Breast epithelium (tissue), 4 donors: ENCODE measurements at places on chromosomes 5 and 9. TPM values are rescaled to one million over a fixed set of nuclear protein-coding genes. Genes with fewer than 3 reads are reported as not detected.

- DNase-seq: no peak
These were observed 346.0 kb downstream of the KDM4C start for GRCh38 chr9:7103771-7104170.

DNA sequence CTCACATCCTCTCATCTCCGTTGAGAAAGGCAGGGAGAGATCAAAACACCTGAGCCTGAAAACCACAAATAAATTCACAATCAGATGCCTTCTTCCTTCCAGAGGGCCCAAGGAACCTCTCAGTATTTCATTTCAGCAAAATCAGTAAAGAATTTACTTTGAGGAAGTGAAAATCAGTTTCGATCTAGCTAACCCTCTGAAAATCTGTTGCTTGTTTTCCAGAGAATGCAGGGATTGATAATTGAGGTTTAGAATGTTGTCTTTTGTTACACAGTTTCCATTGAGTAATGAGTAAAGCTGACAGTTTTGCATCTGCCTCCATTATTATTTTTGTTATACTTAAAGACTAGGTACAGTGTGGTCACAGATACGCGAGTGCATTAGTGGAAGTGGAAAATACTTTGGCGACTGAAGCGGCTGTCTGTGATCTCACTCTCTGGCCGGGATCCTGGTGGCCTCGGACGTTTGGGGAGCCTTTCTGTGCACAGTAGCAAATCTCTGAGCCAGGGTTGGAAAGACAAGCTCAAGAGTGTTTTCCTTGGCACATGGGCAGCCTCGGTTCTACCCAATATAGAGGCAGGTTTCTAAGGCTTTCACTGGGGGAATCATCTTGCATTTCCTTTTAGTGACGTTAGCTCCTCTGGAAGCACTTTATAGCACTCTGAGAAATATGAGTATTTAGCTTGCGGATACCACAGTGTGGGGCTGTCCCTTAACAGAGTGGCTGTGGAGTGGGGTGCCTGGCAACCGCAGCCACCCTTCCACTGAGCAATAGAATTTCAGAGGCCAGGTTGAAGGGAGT lies 32.2 kb upstream of the ANGPTL2 start:
- DNase-seq: peak; percentile 16

DNA sequence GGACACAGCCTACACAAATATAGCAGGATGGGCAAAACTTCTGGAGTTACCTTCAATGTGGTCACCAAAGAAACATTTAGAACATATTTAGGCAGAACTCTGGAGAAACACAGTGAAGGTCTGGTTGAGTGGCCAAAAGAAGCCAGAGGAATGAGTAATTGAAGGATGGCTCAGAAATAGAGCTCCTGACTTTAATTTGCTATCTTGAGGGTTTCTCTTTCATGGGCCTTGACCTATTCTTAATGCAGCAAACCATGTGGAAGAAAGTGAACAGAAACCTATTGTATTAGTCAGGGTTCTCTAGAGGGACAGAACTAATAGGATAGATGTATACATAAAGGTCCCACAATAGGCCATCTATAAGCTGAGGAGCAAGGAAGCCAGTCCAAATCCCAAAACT lies 650.5 kb downstream of the ACTL7B start:
- no peak for DNase-seq

GRCh38 chr5:7473668-7474215 lies 77.8 kb downstream of the ADCY2 start:
- DNase-seq: no peak

DNA sequence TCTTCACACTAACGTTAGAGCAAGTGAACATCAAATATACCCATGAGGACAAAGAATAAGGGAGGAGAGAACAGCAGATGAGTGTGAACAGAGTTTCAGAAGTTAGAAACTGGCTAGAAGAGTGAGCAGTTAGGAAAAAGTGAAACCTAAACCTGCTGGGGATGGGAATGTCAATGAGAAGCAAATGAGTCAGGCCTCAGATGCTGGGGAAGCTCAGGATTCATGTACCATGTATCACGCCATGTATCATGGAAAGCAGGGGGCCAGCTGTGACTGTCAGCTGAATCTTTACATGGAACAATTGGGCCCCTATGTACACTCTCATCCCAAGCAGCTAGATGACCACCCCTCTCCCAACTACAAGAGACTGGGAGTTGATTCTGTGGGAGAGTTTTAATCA lies 16.2 kb downstream of the GDF9 start:
- DNase-seq: no peak

DNA sequence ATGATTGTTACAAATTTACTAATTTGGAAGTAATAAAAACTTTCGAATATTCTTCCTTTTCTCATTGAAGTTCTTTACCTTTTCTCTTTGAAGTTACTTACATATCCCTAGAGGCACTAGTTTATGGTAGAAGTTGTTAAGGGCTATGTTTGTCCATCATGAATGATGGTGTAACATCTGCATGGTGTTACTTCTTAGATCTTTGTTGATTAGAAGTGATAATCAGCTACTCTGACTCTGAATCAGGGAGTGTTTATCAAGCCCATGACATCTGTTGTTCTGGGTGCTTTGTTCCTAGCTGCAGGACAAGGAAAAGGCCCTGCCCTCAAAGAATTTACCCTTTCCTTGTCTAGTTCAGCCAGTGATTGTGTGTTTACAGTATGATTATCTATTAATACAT lies 32.9 kb downstream of the MAP3K1 start:
- no peak for DNase-seq

- no peak for DNase-seq
These were observed 1.6 kb downstream of the NTNG2 start for GRCh38 chr9:132163457-132163875.

The SLCO6A1 gene
- total RNA-seq: not detected
